HepG2 (cell line): ENCODE measurements at places on chromosomes 3 and 15.

DNA sequence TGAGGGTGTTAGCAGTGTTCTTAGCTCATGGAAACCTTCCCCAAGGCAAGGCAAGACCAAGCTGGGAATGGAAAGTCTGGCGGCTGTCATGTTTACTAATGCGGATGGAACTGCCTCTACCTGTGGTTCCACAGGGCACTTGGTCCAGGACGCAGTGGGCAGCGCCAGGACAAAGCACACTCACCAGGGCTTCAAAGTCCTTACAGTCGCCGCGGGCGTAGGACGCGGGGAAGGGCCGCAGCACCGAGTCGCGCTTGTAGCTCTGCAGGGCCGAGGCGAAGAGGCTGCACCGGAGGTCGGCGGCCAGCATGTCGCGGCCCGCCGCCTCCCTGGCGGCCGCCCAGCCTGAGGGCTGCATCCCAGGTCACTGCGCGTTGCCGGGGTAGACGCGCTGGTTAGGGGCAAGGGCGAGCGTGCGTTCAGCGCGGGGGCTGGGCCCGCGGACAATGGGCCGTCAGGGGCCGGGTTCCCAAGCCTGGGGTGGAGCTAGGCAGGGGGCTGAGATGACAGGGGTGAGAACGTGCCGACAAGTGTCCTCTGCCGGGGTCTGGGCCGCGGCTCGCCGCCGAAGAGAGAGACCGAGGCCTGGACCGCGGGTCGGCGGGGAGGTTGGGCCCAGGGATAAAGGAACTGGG, 497 bp downstream of the PARP16 start:
- DNase-seq, result peak; percentile 34

DNA sequence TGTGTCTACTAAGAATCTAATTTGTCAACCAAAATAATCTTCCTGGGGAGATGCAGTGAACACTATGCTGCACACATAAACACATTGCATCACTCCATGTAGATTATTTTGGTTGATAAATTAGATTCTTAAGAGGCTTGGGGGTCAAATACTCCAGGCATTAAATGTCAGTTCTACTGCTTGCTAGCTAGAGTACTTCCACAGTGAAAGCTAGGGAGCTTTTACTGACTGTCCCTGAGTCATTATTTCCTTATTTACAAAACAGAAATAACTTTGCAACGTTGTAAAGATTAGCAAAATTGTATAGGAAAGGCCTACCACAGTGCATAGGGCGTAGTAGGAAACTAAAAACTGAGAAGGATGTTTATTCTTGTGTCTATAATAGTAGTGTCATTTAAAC, 12.9 kb upstream of the TMC3 start:
- no peak for DNase-seq

DNA sequence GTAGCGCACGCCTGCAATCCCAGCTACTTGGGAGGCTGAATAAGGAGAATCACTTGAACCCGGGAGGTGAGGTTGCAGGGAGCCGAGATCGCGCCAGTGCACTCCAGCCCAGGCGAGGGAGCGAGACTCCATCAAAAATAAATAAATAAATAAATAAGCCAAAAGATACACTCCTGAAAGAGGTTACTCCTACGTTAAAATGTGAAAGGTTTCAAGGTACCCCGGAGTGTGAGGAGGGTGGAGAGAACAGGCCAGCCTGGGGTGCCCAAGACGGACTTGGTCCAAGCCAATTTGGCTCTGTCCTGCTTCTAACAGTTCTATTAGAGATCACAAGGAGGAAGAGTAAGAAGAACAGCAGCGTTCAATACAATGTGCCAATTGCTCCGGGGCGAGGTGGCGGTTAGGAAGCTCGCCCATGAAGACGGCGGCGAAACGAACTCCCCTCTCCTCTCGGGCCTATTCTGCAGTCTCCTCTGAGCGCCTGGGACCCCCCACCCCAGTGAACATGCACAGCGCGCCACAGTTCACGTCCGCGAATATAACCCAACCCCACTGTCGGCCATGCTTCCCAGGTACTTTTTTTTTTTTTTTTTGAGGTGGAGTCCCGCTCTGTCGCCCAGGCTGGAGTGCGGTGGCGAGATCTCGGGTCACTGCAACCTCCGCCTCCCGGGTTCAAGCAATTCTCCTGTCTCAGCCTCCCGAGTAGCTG, 942 bp downstream of the ELP6 start:
- no peak for DNase-seq

- DNase-seq, result no peak
Observed at GRCh38 chr3:13349823-13350222, 70.3 kb downstream of the NUP210 start.

GRCh38 chr3:57735405-57735804, 20.7 kb upstream of the SLMAP start:
- no peak for DNase-seq

GRCh38 chr3:100993309-100993708, at the start of gene ABI3BP:
TSS of gene ABI3BP (minus strand) at chr3:100993421. CDS start at chr3:100993384, 37 bp downstream.
- DNase-seq, result no peak

GRCh38 chr3:156530980-156531379, 23.9 kb downstream of the SSR3 start:
- no peak for DNase-seq

- DNase-seq, result no peak
Observed at GRCh38 chr15:39096608-39097205, 484.2 kb upstream of the THBS1 start.

DNA sequence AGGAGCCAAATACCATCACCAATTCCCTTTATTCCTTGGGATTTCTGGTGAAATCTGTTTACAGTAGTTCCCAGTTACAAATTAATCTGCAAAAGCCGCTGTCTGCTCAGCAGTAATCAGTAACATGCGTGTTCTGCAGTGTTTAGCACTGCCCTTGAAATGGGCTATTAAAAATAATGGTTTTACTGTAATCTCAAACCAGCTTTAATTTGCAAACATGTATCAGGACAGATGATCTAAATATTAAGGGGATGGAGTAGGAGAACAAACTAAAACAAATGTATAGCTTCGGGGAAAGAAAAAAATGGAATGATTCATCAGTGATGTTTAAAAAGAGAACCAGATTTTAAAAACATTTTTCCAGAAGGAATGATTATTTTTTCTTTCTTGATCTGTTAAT, 513.2 kb downstream of the MECOM start:
- no peak for DNase-seq

DNA sequence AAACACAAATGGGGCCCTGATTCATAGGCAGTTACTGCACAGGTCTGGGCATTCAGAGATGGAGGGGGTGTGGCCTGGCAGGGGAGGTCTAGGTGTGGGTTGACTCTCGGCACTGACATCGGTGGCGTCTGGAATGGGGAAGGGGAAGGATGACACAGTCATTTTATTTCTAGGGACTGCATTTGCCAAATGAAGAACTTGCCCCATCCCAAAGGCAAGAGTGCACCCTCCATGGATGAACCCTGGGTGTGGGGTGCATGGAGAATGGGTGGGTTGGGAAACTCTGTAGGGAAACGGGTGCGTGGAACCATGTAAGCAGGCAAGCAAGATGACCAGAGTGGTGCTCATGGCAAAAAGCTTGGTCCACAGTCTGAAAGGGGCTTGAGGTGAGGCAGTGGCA, 24.5 kb downstream of the SLC6A20 start:
- DNase-seq, result no peak

DNA sequence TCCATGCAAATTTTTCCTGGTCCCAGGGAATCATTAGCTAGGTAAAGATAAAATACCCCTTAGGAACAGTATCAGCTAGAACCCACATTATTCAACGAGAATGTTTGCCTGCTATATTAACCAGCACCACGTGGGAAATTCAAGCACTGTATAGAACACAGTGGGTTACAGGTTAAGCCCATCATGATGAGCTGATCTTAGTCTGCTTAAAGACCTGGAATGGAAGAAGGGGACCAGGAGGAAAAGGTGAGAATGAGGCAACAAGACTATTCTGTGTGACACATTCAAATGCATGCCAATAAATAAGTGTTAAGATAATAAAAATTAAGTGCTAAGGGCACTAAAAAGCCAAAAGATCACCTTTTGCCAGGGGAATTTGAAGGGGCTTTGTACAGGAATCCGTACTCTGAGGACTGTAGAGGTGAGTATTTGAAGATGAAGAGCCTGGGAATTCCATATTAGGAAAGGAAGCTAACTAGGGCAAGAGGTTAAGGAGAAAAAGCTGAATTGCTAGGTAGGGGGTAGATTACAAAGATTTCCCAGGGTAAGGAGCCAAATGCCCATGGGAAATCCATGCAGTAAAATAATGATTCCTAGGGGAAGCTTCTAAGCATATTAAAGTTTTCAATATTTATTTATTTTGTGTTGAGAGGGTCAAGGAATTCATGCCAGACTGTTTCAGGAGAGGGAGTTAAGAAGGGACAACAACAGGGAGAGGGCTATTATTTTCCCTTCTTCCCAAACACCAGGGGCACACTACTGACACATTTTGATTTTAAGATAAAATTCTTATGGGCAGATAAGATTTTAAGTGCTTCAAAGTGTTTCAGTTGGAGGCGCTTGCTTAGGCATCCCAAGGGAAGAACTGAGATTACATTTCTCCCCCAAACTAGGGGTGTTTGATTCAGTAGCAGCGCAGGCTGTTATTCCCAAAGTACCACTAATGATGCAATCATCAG, 2.3 kb upstream of the MED12L start:
- no peak for DNase-seq

GRCh38 chr3:170745211-170745718, 124.7 kb downstream of the RPL22L1 start:
- no peak for DNase-seq

GRCh38 chr3:184459355-184459754, 79.5 kb downstream of the CHRD start:
- DNase-seq, result no peak

GRCh38 chr3:12590096-12590495, 33.2 kb downstream of the MKRN2 start:
- no peak for DNase-seq

DNA sequence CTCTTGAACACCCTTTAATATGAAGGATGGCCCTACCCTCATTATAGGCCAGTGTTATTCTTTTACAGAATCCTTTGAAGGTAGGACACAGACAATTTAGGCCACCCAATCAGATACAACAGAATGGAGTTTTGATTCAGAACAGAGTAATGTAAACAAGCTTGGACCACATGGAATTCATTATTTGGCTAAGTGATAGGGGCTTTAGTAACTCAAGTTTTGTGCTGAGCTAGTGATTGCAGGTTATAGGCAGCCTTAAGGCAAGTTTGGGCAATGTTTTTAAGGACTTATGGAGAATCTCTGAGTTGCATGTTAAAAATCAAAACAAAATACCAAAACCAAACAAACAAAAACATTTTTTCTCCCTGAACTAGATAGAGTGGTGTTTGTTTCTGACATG, 312.1 kb upstream of the ROBO1 start:
- DNase-seq, result no peak

DNA sequence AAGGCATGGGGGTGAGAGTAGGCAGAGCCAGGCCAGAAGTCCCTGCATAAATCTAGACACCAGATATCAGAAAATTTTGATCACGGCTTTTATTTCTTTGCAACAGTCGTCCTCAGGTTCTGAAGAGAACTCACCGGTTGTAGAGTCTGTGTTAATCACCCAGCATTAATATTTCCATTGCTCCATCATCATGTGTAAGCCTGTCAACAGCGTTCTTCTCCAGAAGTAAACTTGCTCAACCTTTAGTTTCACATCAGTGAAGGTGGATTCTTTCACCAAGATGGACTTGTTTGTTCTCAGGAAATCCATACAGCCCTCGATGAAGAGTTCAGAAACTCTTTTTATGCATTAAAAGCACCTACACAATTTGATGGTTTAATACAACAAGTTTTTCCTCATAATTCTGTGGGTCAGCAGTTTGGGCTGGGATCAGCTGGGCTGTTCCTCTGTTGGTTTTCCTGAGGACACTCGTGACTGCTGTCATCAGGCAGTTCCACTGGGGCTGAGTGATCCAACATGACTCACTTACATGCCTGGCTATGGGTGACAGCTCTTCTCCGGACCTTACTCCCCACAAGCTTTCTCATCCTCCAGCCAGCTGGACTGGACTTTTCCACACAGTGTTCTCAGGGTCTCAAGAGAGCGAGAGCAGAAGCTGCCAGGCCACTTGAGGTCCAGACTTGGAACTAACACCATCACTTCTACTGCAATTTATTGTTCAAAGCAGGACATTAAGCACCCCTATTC, 303.4 kb downstream of the ZNF621 start:
- no peak for DNase-seq

DNA sequence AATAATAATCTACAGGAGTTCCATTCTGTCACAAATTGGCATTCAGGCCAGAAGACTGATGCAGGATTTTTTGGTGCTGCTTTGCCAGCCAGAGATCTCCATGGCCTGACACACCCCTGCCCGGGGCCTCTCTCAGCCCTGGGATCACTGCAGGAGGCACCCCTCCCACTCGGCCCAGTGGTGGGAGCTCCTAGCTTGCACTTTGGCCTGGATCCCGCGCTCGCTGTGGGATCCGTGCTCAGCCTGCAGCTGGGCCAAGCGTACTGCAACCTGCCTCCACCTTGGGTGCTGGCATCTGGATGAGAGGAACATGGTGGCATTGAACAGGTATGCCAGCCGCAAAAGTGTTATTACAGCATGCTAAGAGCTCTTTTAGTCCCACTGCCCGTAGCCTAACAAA, 656.7 kb upstream of the CCDC54 start:
- peak; percentile 1 for DNase-seq

- DNase-seq, result no peak
Observed at GRCh38 chr3:6321999-6322398, 538.9 kb upstream of the GRM7 start.

- no peak for DNase-seq
Observed at GRCh38 chr15:92613841-92614240, 41.7 kb downstream of the FAM174B start.

GRCh38 chr3:71127052-71127831, 456.3 kb downstream of the FOXP1 start:
- DNase-seq, result no peak

- DNase-seq, result no peak
Observed at GRCh38 chr3:52143616-52144015, 10.6 kb downstream of the POC1A start.

DNA sequence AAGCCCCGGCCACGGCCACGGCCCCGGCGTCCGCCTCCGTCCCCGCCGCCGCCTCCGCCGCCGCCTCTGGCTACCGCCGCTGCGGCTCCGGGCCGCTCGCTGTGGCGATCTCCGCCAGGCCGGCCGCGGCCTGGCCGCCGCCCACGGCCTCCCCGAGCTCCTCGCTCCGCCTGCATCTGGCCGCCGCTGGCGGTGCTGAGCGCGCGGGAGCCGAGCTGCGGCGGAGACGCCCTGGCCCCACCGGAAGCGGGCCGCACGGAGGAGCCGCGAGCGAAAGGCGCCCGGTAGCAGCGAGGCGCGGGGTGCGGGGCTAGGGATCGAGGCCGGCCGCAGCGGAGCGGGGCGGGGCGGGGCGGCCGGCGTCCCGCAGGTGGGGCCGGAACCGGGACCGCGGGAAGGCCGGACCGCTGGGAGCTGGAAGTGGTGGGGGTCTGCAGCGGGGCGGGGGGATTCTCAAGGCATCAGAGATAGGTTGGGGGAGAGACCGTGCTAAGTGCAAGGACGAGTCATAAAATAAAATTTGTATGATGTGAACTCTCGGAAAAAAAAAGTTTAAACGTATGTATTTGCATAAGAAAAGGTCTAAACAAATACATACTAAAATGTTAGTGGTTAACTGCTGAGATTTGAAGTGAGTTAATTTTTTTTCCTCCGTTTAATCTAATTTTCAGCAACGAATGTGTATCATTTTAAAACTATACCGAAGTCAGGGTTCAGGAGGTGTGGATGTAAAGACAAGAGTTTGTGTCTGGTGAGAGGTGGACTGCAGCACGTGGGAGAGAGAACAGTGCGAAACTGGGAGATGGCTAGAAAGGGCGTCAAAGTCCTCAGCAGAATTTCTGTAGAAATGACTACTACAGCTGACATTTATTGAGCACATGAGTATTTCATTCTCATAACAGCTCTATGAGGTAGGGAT, at the start of gene AVEN:
AVEN (minus strand) TSS at position 334 of the 919 bp plus-strand sequence; CDS start at position 176, 158 bp downstream.
- DNase-seq, result no peak

- DNase-seq, result no peak
Observed at GRCh38 chr3:193984876-193985275, 151.1 kb upstream of the HES1 start.
